ENCODE measurements at places on chromosomes 1 and 21.

DNA sequence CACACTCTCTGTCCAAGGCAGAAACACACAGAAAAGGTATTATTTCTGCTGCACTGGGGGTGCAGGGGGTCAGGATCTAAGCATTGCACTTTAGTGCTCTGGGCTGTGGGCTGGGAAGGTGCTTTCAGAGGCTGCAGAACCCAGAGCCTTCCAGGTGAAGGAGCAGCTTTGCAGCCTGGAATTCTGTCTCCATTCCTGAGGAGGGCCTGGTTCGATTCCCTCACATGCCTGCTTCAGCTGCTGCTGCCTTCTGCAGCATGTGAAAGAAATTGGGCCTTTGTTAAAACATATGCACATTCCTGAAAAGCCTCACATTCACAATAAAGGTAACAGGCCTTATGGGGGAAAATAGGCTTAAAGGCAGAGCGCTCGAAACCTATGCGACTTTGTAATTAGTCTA is 35.9 kb downstream of the VTCN1 start:
- no peak for DNase-seq

- DNase-seq = no peak
These were observed 134.2 kb downstream of the PGBD5 start for GRCh38 chr1:230291731-230292620.

GRCh38 chr1:6177681-6178380 is 2.3 kb downstream of the CHD5 start:
- DNase-seq = no peak

- DNase-seq = peak; percentile 78
These were observed 1.0 kb downstream of the ARID4B start for GRCh38 chr1:235326719-235327558.

DNA sequence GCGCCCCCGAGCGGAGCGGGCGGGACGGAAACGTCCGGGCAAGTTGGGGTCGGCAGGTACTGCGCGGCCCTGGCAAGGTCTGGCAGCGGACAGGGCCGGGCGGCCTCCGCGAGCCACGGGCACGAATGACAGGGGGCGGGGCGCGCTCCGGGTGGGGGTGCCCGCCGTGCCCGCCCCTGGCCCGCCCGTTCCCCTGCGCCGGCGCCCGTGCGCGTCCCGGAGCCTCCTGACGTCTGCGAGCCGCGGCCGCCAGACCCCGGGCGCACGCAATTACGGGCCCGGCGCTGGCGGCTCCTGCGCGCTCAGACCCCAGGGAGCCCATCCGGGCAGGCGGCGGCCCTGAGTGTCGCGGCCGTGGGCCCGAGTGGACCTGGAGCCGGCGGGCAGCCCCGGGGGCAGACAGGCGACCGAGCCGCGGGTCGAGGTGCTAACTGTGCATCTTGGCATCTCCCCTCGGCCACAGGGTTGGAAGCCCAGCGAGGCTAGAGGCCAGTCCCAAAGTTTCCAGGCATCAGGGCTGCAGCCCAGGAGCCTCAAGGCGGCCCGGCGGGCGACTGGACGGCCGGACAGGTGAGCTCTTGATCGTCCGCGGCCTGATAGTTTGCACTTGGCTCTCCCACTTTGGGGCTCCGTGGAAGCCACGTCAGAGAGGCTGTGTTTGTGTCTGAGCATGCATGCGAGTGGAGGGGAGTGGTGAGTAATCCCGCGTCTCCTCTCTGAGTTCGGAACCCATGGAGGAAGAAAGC is 918 bp downstream of the MIB2 start:
- peak; percentile 50 for DNase-seq

Data from RKO (cell line).